ENCODE measurements at places on chromosomes 11 and 22.
A peak's percentile ranks its signal among the peaks of the same experiment; 100 is the strongest.

GRCh38 chr22:40450616-40451015 lies 80.2 kb downstream of the SGSM3 start:
- no peak for DNase-seq

DNA sequence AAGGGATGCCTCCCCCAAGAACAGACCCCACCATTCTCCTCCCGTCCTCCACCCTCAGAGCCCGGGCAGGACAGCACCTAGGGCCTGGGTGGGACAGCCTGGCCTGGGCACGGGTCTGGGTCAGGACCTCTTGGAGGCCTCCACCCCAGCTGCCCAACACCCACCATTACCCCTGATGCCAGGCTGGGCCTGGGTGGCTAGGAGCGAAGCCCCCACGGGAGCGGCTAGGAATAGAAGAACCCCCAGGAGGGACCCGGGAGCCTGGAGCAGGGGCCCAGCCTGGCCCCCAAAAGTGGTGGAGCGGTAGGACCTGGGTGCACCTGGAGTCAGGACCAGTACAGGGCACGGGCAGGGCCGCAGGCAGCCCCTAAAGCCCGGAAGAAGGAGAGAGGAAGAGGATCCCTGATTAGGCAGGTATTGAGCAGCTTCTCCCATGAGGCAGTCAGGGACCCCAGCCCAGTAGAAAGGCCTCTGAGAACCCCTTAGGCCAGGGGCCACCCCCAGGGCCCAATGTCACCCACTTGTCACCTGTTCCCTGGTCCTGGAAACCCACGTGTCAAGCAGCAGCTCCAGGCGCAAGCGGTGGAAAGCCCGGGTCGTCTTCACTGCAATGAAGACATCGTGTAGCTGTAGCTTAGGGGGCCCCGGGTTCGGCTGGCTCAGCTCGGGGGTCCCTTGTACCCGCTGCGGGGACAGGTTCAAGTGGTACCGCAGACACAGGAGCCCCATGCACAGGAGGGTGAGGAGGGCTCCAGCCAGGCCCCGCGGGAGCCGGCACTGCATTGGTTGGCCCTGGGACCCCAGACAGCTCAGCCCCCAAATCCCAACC lies 575 bp downstream of the MFNG start:
- peak; percentile 22 for DNase-seq

DNA sequence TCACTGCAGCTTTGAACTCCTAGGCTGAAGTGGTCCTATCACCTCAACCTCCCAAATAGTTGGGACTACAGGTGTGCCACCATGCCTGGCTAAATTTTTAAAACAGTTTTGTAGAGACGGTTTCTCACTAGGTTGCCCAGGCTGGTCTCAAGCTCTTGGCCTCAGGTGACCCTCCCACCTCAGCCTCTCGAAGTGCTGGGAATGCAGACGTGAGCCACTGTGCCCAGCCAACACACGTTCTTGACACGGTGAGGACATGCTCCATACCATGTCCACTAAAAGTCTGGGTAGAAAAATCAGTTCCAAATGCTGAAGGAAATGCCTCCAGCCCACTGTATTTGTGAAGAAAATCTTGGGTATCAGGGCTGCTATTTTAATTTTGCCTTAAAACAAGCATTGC lies 46.9 kb downstream of the PDHX start:
- no peak for DNase-seq

- DNase-seq = no peak
Observed at GRCh38 chr11:64590763-64591221, at the start of gene SLC22A12. Gene SLC22A12, plus strand, starts transcription at chr11:64591220. Its CDS starts 337 bp downstream, at chr11:64591557.

GRCh38 chr11:12362857-12363256 lies 14.5 kb upstream of the PARVA start:
- peak; percentile 15 for DNase-seq

DNA sequence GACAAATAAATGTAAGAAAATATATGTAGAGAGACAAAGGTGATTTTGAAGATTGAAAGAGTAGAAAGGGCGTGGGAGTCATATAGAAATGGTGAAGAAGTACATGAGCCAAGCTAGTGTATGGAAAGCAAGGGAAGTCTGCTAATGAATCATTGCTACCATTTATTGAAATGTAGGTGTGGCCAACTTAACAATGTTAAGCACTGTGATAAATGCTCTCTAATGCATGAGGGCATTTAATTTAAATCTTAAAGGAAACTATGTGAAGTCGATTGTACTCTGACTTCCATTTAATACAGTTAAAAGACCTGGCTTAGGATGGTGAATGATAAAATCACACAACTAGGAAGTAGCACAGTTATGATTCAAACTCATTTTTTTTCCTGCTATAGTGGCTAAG lies 219.9 kb downstream of the CASP12 start:
- no peak for DNase-seq

DNA sequence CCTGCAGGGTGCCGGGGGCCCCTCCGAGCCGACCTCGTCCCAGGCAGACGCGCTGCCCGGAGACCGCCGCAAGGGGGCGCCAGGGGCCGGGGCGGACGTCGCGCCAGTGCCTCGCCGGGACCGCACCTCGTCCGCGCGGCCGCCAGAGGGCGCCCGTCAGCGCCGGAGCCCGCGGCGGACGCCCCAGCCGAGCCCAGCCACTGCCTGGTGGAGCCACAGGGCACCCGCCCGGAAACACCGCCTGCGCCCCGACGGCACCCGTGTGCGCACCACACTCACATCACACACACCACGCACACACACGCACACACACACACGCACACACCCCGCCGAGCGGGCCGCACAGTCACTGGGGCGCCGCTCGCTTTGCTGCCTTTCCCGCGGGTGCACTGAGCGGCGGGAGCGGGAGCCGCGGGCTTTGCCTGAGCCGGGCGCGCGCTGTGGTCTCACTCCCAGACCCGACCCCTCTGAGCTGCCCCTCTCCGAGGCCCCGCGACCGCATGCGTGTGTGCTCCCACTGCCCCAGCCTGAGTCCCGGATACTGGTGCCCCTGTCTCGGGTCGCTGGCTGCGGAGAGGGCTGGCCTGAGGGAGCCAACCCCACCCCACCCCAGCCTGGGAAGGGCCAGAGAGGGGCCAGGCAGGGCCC lies 449.3 kb downstream of the OPCML start:
- DNase-seq = peak; percentile 46

DNA sequence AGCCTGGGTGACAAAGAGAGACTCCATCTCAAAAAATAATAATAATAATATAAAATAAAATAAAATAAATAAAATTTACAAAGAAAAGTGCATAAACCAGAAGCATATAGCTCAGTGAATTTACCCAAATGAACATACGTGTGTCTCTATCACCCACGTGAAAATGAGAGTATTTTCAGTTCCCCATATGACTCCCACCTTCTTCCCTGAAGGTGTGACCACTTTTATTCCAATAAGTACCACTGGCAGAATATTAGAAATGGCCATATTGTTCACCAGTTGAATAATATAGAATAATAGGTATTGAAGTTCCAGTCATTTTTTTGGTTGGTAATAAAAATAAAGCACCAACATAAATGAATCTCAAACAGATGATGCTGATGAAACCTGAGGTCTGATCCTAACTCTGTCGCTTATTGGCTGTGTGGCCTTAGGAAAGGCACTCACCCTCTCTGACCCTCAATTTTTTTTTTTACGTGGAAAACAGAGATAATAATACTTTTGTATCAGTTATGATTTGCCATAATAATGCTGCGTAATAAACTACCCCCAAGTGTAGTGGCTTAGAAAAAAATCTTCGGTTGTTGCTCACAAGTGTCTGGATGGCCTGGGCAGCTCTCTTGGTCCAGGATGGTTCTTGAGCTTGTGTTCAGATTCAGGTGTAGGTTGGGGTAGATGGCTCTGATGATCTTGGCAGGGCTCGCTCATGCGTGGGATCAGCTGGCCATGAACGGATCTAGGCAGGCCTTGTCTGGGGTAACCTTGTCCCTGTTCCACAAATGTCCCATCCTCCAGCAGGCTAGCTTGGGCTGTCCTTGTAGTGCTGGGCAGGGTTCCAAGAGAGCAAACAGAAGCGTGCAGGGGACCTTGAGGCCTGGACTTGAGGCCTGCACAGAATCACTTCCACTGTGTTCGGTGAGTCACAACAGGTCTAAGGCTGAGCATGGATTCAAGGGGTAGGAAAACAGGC lies 88.1 kb downstream of the MYO18B start:
- no peak for DNase-seq

DNA sequence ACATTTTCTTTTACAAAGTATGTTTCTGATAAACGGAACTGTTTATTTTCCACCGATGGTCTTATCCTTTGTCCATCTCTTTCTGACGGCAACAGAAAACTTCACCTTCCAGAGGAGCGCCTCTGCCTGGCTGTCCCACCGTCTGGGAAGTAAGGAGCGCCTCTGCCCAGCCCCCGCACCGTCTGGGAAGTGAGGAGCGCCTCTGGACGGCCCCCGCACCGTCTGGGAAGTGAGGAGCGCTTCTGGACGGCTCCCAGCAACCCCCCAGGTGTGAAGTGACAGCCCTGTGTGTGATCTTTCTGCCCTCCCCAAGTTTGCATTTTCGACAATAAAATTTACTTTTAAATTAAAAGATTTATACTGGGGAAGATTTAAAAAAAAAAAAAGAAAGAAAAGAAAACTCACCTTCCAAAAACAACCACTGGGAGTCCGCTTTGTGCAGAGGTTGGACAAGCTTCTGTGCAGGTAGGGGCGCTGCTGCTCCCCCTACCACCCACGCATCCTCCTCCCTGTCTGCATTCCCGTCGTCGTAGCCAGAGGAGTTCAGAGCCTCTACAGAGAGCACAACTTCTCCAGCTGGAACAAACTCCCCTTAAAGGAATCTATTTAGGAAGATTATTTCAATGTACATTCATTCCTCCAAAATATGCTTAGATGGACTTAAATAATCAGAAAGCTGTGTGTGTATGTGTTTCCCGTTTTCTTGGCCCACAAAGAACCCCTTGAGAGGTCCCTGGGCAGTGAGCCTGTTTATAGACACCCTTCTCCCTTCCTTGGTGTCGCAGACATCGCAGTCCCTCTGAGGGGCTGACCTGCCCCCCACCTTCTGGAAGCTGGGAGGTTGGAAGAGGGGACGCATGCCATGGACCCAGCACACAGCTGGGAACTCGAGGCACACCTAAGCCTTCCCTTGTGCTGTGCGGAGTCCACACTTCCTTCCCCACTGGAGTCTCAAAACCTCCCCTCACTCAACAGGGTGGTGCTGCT lies 849 bp upstream of the APOBEC3B start:
- DNase-seq = no peak

GRCh38 chr11:119056421-119056999 lies 495 bp downstream of the HYOU1 start:
- peak; percentile 67 for DNase-seq

DNA sequence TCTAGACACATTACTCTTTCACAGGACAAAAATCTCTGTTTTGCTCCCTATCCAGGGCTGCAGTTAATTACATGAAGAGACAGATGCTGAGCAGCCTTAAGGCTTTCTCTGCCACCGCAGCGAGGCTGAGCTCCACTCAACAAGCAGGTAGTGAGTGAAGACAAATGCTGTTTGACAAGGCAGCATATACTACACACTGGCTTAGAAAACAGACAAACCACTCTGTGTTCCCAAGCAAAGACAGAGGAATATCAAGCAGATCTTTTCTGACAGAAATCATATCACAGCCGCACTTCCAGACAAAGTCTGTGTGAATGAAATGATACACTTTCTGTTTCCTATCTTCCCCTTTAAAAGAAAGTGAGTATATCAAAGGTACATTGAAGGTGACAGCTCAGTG lies 368.1 kb downstream of the DCDC1 start:
- no peak for DNase-seq

GRCh38 chr11:117932426-117932825 lies 3.2 kb upstream of the TMPRSS13 start:
- no peak for DNase-seq

DNA sequence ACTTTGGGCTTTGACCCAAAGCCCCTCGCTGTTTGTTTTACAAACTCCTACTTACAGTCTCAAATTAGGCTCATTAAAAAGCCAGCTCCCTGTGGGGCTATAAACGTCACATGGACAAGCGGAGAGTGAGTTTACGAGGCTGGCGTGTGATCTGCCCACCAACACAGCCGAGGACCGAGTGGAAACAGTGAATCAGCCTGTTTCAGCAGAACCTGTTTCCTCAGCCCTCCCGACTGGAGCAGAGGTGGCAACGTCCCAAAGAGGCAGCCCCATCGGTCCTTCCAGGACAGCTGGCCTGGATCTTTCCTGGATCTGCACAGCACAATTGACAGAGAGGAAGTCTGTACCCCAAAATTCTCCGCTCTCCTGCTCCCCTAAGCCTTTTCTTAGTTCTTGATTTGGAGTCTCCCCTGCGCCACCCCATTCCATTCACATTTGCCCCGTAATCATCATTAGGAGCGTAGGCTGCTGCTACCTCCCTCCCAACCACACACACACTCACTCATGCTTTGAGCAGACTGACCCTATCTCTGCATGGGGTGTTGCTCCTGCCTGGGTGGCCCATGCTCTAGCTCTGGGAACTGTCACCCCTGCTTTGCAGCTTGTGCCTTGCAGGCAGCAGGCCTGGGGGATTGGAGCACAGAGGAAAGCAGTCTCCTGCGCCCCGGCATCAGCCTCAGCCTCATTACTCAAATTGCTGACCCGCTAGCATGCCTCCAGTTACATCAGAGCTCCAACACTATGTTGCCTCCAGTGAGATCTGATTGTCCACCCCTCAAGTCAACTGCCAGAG lies 117.8 kb downstream of the NAT10 start:
- no peak for DNase-seq

DNA sequence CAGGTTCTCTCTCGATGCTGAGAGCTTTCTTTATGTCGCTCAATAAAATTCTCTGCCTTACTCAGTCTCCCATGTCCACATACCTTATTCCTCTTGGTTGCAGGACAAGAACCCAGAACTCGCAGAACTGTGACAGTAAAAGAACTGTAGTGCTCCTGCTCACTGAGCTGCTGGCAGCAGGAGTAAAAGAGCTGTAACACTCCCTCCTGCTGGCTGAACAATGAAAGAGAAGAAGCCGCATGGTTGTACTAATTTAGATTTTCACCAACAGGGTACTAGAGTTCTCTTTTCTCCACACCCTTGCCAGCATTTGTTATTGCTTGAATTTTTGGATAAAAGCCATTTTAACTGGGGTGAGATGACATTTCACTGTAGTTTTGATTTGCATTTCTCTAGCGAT lies 433.2 kb downstream of the GUCY1A2 start:
- DNase-seq = no peak

DNA sequence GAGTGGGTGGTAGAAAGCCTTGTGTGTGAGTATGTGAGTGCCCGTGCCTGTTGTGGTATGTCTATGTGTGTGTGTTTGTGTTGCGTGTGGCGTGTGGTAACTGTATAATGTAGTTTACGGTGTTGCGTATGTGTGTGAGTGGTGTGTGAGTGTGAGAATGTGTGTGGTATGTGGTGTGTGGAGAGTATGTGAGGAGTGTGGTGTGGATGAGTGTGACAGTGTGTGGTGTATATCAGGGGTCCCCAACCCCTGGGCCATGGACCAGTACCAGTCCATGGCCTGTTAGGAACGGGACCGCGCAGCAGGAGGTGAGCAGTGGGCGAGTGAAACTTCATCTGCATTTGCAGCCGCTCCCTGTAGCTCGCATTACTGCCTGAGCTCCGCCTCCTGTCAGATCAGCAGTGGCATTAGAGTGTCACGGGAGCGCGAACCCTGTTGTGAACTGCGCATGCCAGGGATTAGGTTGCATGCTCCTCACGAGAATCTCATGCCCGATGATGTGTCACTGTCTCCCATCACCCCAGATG lies 5.7 kb downstream of the UPK3A start:
- DNase-seq = no peak

GRCh38 chr22:46090631-46091201 lies 59.6 kb upstream of the PPARA start:
- no peak for DNase-seq

GRCh38 chr11:80309301-80309700 lies 868.5 kb upstream of the TENM4 start:
- no peak for DNase-seq

GRCh38 chr11:43359422-43359818 lies 700 bp downstream of the TTC17 start:
- DNase-seq = no peak

All from CD4-positive, alpha-beta T cell treated with Interleukin-12 subunit alpha and Interleukin-12 subunit beta, for 1 hour (primary cell).